ENCODE measurements at places on chromosomes 12 and 14.

GRCh38 chr12:48028541-48029431 lies 24.5 kb upstream of the COL2A1 start:
- no peak for DNase-seq

DNA sequence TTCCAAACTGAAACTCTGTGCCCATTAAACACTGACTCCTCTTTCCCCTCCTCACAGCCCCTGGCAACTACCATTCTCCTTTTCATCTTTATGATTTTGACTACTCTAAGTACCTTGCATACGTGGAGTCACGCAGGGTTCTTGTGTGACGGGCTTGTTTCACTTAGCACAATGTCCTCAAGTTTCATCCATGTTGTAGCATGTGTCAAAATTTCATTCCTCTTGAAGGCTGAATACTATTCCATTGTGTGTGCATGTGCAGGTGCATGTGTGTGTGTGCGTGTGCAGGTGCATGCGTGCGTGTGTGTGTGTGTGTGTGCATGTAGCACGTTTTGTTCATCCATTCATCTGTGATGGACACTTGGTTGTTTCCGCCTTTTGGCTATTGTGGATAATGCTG lies 106.1 kb downstream of the ZFP36L1 start:
- DNase-seq: no peak

GRCh38 chr12:3589745-3590144 lies 98.7 kb downstream of the PRMT8 start:
- DNase-seq: no peak

- DNase-seq: no peak
These were observed 842.1 kb downstream of the AACS start for GRCh38 chr12:125907351-125907750.

GRCh38 chr12:130715998-130716968 lies at the start of gene RIMBP2:
Gene RIMBP2 (minus strand): TSS chr12:130716299. CDS start chr12:130479013, 237,286 bp downstream.
- DNase-seq: no peak

GRCh38 chr14:33985242-33985641 lies 34.4 kb upstream of the EGLN3 start:
- no peak for DNase-seq

- DNase-seq: no peak
These were observed 77.4 kb downstream of the TMTC1 start for GRCh38 chr12:29706311-29706710.

DNA sequence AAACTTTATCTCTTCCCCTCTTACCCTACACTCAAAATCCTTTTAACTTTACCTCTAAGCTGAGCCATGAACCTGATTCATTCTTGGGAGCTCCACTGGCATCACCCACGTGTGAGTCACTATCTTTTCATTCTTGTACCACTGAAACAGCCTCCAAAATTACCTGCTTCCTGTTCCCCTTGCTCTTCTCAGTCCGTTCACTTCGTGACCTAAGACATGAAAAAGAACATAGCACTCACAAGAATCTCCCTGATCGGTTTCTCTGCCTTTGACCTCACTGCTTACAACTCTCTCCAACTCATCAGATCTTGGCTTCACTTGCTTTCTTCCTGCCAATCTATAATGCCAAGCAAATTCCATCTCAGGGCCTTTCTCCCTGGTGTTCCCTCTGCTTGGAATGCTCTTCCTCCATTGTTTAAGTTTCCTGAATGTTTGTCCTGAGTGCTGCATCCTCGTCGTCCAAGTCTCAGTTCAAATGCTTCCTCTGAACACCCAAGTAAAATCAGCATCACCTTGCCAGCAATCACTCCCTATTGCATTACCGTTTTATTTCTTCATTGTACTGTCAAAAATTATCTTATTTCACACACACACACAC lies 9.2 kb downstream of the GLIPR1 start:
- DNase-seq: peak; percentile 44

- DNase-seq: no peak
These were observed 320.5 kb downstream of the CACNA1C start for GRCh38 chr12:2373307-2373706.

- DNase-seq: no peak
These were observed 36.5 kb upstream of the SELPLG start for GRCh38 chr12:108670066-108670631.

DNA sequence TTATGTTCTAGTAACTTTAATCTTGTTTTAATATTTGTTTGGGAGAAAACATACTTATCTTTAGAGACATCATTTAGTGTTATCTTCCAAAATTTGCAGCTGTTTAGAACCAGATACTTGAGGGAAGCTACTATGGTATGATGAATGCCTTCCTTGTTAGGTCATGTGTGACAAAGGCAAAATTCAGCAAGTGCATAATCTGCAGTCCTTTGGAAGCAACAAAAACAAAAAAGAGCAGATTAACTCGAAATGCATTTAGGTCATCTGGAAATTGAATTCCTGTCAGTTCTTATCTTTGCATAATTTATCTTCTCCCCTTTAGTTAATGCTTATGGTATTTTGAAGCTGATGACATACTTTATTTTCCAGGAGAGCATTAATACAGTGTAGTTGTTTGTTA lies 3.5 kb downstream of the FBXO34 start:
- DNase-seq: no peak

- DNase-seq: no peak
These were observed 20.3 kb downstream of the KDM2B start for GRCh38 chr12:121560392-121561008.

- DNase-seq: no peak
These were observed 199.5 kb upstream of the PLEKHG7 start for GRCh38 chr12:92503029-92503931.

DNA sequence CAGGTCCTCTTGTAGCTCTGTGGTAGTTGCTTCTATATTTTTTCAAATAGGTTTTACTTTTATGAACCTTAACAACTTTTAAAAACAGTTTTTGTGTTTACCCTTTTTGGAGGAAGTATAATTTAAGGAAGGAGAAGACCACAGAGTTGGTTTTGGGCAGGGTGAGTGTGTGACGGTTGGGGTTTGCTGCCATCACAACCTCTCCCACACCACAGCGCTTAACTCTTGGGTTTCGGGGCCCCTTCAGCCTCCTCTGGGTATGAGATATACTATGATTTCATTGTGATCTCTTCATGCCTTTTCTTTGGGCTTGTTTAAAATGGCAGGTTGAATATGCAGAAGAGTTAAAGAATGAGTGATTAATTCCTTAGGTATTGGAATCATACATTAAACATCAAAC lies 228.7 kb upstream of the CRY1 start:
- DNase-seq: peak; percentile 70

DNA sequence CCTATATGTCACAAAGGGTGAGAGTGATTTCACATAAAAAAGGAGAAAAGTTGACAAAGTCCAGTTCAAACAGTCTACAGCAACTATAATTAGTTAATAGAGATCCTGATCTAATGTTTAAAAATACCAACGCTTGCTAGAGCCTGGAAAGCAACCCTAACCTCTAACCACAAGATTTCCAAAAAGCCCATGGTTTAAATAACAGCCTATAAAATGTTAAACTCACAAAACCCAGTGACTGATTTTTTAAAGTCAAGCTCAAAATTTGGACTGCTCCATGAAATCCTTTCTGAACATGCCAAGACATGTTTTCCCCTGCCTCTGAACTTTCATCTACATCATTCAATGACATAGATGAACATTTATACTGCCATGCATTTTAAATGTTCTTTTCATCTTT lies 81.6 kb downstream of the PLEKHG7 start:
- no peak for DNase-seq

DNA sequence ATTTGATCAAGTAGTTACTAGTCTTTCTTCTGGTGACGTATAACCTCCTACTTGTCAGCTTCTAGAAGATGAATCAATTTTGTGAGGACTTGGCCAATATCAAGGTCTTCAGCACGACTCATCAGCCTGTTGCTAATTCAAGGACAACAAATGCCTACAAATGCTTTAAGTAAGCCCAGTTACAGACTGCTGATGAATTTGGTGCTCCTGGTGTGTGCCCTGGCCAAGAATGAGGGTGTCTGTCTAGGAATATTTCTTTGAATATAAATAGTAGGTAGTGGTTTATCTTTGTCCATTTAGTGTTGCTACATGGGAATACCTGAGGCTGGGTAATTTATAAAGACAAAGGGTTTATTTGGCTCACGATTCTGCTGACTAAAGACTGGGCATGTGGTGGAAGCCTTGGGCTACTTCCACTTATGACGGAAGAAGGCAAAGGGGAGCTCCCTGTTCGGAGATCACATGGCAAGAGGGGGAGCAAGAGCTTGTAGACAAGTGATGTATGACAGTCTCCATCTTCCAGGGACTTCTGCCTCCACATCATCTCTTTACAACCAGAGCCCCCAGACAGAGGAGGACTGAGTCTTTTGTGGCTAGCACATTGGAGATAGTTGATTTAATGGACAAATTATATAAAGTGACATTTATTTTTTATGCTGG lies 180.2 kb downstream of the CRADD start:
- DNase-seq: no peak

GRCh38 chr14:26598672-26599131 lies 869 bp upstream of the NOVA1 start:
- no peak for DNase-seq

DNA sequence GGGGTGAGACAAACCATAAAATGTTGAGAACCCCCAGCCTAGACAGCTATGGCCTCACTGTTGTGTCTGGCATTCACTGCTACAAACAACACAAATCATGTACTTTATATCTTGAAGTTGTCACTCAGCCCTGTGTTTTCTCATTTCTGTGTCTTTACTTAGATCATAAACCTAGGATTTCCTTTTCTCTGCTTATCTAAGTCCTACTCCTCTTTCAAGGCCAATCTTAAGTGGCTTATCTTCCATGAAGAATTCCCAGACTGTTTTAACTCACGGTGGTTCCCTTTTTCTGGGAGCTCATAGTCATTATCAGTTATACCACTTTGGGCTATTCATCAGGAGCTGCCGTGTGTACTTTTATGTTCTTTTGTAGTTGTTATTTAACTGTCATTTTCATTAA lies 42.1 kb downstream of the FLRT2 start:
- DNase-seq: no peak

- DNase-seq: no peak
These were observed 217.9 kb downstream of the PIK3C2G start for GRCh38 chr12:18479256-18479655.

- DNase-seq: no peak
These were observed 481.4 kb downstream of the MDGA2 start for GRCh38 chr14:47194055-47194454.

DNA sequence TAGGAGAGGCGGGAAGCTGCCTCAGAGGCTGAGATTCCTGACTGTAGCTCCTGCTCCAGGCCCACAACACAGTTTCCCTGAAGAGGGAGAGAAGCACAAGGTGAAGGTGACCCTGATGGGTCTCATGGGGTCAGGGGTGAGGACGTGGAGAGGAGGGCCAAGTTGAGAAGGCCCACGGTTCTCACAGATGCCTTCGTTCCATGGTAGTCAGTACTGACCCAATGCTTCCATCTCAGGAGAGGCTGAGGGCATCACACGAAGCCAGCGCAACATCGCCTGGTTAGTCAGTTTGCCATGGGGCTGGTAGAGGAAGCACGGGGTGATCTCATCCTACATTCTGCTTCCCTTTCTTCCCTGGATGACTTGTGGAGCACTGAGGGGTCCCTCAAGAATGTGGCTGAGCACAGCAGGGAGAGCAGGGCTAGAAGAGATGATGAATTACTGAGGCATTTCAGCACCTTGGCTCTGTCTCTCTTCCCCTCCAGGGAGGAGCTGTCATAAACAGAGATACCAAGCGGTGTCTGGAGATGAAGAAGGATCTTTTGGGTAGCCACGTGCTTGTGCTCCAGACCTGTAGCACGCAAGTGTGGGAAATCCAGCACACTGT lies 51.9 kb downstream of the GALNT8 start:
- DNase-seq: no peak

DNA sequence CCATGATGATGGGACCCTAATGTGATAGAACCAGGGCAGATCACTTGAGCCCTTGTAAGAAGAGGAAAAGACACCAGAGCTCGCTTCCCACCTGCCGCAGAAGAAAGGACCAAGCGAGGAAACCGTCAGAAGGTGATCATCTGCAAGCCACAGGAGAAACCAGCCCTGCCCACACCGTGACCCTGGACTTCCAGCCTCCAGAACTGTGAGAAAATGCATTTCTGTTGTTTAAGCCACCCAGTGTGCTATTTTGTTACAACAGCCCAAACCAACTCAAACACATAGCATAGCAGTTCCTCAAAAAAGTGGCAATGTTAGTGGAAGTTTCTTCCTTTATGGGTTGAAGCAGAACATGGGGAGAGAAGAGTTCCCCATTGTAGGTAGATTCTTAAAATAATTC lies 107.9 kb upstream of the BCL2L14 start:
- DNase-seq: no peak

DNA sequence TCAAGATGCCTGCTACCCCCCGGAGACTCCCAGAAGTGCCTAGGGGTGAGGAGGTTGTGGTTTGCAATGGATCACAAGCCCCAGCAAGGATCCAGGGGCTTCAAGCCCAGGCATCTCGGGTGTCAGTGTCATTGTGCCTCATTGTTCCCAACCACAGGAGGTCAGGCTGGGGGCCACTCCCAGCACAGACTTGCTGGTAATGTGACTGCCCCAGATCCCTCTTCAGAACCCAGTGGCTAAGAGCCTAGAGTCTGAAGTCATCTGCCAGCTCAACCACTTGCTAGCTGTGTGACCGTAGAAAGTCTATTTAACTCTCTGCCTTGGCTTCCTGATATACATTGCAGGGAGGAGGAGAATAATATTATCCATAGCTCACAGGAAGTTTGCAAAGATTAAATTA lies 7.7 kb upstream of the ASB2 start:
- no peak for DNase-seq

DNA sequence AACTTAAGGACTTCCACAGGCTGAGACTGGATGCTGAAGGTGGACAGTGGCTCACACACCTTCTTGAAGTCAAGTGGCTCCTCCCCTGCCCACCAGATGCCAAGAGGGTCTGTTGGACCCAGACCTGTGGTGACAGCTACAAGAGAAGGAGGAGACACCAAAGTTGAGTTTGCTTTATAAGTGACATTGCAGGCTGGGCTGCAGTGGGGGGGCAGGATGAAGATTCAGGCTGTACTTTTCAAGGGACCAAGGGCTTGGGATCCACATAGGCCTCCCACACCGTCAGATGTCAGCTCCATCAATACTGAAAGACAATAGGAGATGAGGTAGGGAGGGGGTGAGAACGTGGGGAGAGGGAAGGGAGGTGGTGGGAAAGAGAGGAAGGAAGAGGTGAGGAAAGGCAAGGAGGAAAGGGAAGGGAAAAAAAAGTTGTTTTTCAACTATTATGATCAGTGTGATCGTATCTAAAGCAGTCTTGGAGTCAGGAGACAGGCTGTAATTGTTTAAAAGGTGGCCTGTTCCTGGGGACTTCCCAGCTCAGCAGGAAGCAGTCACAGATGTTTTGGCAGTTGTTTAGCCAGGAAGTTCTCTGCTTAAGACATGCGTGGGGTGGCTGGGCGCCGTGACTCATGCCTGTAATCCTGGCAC lies 84.1 kb upstream of the RESF1 start:
- peak; percentile 73 for DNase-seq

DNA sequence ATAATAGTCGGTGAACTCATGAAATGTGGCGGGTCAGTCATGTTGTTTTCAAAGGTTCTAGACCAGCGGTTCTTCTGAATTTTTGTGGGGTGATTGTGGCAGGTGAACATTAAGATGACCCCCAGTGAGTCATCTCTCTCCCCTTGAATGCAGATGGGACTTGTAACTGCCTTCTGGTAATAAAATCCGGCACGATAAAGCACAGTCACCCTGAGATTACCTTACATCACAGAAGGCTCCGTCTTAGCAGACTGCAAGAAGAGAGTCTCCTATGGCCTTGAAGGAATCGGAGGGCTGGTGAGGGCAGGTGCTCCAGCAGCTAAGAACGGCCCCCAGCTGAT lies 189.6 kb downstream of the FOXN3 start:
- DNase-seq: no peak

- no peak for DNase-seq
These were observed 22.9 kb upstream of the AKAP5 start for GRCh38 chr14:64442300-64442988.

- no peak for DNase-seq
These were observed 340.1 kb downstream of the BCAT1 start for GRCh38 chr12:24608637-24609285.
